ENCODE measurements at places on chromosomes 5 and 9.
A peak's percentile ranks its signal among the peaks of the same experiment; 100 is the strongest.

GRCh38 chr5:100790170-100790665, 112.9 kb downstream of the ST8SIA4 start:
- DNase-seq = peak; percentile 87

DNA sequence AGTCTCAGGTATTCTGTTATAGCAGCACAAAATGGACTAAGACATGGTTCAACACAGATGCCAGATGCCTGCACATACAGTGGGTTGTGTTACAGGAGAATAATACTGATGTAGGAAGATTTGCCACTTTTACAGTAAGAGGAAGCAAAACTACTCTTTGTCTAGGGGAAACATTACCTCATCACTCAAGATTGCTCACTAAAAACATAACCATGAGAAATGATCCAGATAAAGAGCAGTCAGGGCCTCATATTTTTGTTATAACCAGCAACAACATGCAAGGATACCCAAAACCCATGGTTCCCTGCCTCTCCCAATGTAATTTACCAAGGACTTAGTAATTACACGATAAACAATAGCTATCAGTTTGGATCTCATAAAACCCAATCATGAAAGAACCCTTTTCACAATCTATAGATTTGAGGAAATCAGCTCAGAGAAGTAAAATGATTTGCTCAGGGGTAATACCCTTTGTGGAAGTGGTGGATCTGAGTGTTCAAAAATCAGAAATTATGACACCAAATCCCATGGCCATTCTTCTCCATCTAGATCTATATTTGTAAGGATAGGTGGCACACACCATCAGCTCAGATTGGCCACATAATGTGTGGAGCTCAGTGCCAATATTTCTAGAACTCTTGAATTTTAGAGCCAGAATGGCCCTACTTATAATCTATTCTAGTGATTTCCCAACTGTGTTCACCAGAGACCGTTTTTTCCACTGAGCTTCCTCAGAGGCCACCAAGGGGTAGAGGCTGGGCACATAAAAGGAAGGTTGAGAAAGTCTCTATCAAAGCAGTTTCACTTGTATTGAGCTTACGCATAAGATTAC, 27.8 kb downstream of the DPYSL3 start:
- no peak for DNase-seq

GRCh38 chr9:136835162-136835931, 6.9 kb upstream of the AJM1 start:
- DNase-seq = no peak

GRCh38 chr9:95953986-95954385, 78.5 kb downstream of the ERCC6L2 start:
- no peak for DNase-seq

- DNase-seq = peak; percentile 72
Measured at GRCh38 chr9:110047955-110048402, 160.0 kb downstream of the C9orf152 start.
